ENCODE measurements at places on chromosomes 6 and 20. TPM values are rescaled to one million over a fixed set of nuclear protein-coding genes. Genes with fewer than 3 reads are reported as not detected.

DNA sequence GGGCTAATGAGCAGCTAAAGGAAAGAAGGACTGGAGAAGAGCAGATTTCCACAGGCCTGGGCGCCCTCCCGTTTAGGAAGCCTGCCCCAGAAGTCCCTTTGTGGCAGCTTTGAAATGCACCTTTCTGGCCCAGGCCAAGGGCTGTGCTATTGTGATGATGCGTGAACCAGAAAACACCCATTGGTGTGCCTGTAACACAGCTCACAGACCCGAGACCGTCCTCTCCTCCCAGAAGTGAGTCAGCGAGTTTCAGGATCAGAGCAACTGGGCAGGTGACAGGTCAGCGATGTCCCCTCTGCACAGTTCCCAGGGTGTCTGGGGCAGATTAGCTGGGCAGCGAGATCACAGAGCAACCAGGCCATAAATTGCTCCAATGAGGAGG lies 71.9 kb upstream of the SULF2 start:
- H3K4me1 ChIP-seq = no peaks in the 10 kb centered on the region
- peaks cover 4% of the 10 kb centered on the region for H3K27me3 ChIP-seq
- H3K36me3 ChIP-seq = no peaks in the 10 kb centered on the region
- H3K27ac ChIP-seq = no peak overlapping the region
- DNase-seq = no peak
- no peak overlapping the region for H3K4me3 ChIP-seq

GLP1R gene
- total RNA-seq = not detected

- H3K4me1 ChIP-seq = no peaks in the 10 kb centered on the region
- no peak for DNase-seq
- H3K4me3 ChIP-seq = no peak overlapping the region
These were observed 34.6 kb upstream of the TAGAP start for GRCh38 chr6:159079367-159079766.

DNA sequence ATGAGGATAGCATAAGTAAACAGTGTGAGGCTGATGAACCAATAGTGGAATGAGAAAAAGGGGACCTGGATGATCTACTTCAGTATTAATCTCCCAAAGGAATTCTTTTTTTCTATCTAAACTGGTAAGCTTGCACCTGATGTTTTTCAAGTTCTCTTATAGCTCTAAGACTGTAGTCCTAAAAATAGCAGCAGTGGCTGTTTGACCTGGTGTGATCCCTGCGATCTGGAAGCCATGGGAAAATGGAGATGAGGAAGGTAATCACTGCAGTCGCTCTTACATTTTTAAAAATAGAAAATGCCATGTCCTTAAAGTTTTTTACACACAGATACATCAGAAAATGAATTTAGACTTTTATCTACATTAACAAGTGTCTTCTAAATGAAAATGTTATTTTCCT lies 926.4 kb upstream of the SLC35B3 start:
- no peaks in the 10 kb centered on the region for H3K27me3 ChIP-seq
- H3K36me3 ChIP-seq = no peaks in the 10 kb centered on the region
- peaks cover 8% of the 10 kb centered on the region for H3K4me1 ChIP-seq
- H3K4me3 ChIP-seq = no peak overlapping the region
- DNase-seq = no peak

- no peaks in the 10 kb centered on the region for H3K27me3 ChIP-seq
- peaks cover 70% of the 10 kb centered on the region for H3K4me1 ChIP-seq
- H3K27ac ChIP-seq = peak overlapping the region; percentile 51
These were observed 50.2 kb downstream of the RREB1 start for GRCh38 chr6:7157752-7158616.

- peaks cover 2% of the 10 kb centered on the region for H3K27me3 ChIP-seq
- H3K27ac ChIP-seq = no peak overlapping the region
- no peak overlapping the region for H3K4me3 ChIP-seq
- no peaks in the 10 kb centered on the region for H3K4me1 ChIP-seq
- no peak for DNase-seq
These were observed 57.7 kb downstream of the PPP1R16B start for GRCh38 chr20:38863024-38863851.

OR5V1 gene
- not detected for total RNA-seq

- H3K4me1 ChIP-seq = peaks cover 16% of the 10 kb centered on the region
- DNase-seq = no peak
- H3K4me3 ChIP-seq = no peak overlapping the region
- no peaks in the 10 kb centered on the region for H3K36me3 ChIP-seq
- H3K27ac ChIP-seq = no peak overlapping the region
- H3K27me3 ChIP-seq = no peaks in the 10 kb centered on the region
These were observed 69.0 kb upstream of the BACH2 start for GRCh38 chr6:90365565-90366219.

SIRPB2 gene
- 1.1 TPM for total RNA-seq

- no peak overlapping the region for H3K4me3 ChIP-seq
- H3K4me1 ChIP-seq = peaks cover 54% of the 10 kb centered on the region
- no peaks in the 10 kb centered on the region for H3K27me3 ChIP-seq
- no peak overlapping the region for H3K27ac ChIP-seq
These were observed 42.1 kb downstream of the TRAF3IP2 start for GRCh38 chr6:111563581-111563980.

DNA sequence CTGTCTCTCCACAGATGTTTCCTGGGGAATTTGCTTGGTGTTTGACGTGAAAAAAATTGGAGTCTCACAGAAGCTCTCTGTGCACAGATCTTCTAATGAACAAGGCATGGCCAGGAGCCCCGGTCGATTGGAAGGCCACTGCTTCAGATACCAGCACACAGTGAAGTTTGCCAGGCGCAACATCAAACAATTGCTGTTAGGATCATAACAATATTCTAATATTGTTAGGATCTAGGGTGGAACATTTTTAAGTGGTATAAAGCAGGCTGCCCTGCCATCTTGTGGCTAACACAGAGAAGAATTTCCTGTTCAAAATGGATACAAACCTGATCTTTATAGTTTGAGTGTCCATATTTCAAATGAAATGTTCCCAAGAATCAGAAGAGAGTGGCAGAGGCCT lies 64.1 kb downstream of the C6orf118 start:
- H3K27me3 ChIP-seq = no peaks in the 10 kb centered on the region
- peak overlapping the region; percentile 7 for H3K4me3 ChIP-seq
- DNase-seq = no peak
- no peak overlapping the region for H3K27ac ChIP-seq

DST gene
- 330 TPM for total RNA-seq

EYA4 gene
- 39.0 TPM for total RNA-seq

ANKRD60 gene
- total RNA-seq = not detected

DNA sequence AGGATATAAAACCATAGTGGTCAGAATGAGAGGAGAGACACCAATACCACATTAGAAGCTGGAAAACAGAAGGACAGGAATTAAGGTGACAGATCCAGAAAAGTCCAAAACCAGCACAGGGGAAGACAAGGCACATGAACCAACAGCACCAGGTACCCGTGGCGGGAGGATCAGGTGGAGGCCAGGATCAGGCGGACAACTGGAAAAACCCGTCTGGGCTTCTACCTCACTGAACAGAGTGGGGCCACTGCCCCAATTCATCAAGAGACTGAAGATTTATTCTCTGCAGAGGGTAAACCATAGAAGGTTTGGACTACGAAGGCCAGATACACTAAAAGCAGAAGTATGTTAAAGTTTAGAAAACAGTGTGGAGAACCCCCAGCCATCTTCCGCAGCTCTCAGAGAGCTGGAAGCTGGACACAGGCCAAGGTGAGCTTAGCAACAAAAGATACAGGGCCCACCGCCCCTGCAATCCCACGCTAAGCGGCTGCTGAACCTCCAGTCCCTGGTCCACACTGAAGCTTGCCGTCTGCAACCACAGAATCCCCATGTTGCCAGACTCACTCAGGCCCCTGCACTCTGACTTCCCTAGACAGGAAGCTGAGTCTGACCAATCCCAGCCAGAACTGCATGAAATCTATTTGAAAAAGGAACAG lies 29.9 kb downstream of the ABHD12 start:
- H3K4me3 ChIP-seq = no peak overlapping the region
- H3K4me1 ChIP-seq = no peaks in the 10 kb centered on the region
- no peak for DNase-seq
- no peaks in the 10 kb centered on the region for H3K36me3 ChIP-seq

DNA sequence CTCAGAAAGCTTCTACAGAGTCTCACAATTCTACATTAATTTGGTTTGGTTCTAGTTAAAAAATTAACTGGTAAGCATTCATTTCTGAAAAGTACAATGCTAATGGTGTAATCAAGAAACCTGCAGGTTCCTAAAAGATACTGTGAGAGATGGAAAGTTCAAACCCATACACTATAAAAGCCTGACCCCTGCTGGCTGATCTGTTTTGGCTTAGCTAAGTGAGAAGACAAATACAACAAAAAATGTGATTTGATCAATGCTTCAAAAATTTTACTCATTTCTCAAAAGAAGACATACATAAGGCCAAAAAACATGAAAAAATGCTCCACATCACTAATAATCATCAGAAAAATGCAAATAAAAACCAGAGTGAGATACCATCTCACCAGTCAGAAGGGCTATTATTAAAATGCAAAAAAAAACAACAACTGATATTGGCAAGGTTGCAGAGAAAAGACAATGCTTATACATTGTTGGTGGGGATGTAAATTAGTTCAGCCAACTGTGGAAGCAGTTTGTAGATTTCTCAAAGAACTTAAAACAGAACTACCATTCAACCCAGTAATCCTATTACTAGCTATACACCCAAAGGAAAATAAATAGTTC lies 102.8 kb downstream of the MOXD1 start:
- H3K4me3 ChIP-seq = no peak overlapping the region
- no peaks in the 10 kb centered on the region for H3K36me3 ChIP-seq

DNA sequence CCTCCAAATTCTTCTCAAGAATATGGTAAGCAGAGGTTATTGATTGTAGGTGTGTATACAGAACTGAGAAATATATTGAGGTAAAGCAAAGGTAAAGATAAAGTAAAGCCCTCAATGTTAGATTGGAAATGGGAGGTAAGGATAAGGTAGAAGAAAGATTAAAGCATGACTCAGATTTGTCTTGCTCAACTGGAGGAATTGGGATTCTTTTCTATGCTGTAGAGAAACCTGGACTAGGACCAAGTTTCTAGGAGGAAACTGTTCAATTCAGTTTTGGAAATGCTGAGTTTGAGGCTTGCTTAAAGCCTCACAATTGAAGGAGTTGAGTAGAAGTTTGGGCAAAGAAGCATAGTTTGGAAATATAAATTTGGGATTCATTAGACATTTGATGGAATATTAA lies 634.0 kb upstream of the PTCHD4 start:
- no peak for DNase-seq
- H3K27ac ChIP-seq = no peak overlapping the region
- no peaks in the 10 kb centered on the region for H3K4me1 ChIP-seq
- H3K4me3 ChIP-seq = no peak overlapping the region

- no peaks in the 10 kb centered on the region for H3K27me3 ChIP-seq
- H3K4me1 ChIP-seq = peaks cover 42% of the 10 kb centered on the region
These were observed 98.2 kb upstream of the HDGFL1 start for GRCh38 chr6:22471132-22471690.

NR2E1 gene
- total RNA-seq = not detected

DNA sequence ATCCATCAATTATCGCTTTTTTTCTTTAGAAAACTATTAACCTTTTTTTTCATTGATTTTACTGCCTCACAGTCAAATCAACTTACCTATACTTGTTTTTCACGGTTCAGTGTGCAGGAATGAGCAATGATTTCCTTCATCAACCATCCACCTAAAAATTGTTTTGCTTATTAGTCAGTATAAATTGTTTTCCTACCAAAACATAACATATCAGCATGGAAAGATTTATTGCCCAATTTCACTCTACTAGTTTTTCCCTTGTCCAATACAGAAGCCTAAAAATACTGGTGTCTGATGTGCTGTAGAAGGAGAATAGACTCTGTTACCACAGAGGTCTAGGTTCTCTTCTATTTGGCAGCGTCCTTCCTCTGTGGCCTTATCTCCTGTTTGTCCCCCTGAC lies 558.2 kb upstream of the CITED2 start:
- no peak overlapping the region for H3K27ac ChIP-seq
- no peaks in the 10 kb centered on the region for H3K36me3 ChIP-seq
- no peak overlapping the region for H3K4me3 ChIP-seq
- H3K27me3 ChIP-seq = no peaks in the 10 kb centered on the region
- DNase-seq = no peak
- no peaks in the 10 kb centered on the region for H3K4me1 ChIP-seq

- no peak for DNase-seq
- H3K27me3 ChIP-seq = no peaks in the 10 kb centered on the region
- H3K27ac ChIP-seq = no peak overlapping the region
- no peak overlapping the region for H3K4me3 ChIP-seq
- H3K4me1 ChIP-seq = no peaks in the 10 kb centered on the region
- no peaks in the 10 kb centered on the region for H3K36me3 ChIP-seq
These were observed 114.7 kb downstream of the EDN3 start for GRCh38 chr20:59414936-59415623.

- H3K36me3 ChIP-seq = no peaks in the 10 kb centered on the region
- peaks cover 3% of the 10 kb centered on the region for H3K27me3 ChIP-seq
- no peak overlapping the region for H3K4me3 ChIP-seq
- no peak overlapping the region for H3K27ac ChIP-seq
- no peaks in the 10 kb centered on the region for H3K4me1 ChIP-seq
These were observed 20.3 kb upstream of the SYNDIG1 start for GRCh38 chr20:24449026-24449720.

DNA sequence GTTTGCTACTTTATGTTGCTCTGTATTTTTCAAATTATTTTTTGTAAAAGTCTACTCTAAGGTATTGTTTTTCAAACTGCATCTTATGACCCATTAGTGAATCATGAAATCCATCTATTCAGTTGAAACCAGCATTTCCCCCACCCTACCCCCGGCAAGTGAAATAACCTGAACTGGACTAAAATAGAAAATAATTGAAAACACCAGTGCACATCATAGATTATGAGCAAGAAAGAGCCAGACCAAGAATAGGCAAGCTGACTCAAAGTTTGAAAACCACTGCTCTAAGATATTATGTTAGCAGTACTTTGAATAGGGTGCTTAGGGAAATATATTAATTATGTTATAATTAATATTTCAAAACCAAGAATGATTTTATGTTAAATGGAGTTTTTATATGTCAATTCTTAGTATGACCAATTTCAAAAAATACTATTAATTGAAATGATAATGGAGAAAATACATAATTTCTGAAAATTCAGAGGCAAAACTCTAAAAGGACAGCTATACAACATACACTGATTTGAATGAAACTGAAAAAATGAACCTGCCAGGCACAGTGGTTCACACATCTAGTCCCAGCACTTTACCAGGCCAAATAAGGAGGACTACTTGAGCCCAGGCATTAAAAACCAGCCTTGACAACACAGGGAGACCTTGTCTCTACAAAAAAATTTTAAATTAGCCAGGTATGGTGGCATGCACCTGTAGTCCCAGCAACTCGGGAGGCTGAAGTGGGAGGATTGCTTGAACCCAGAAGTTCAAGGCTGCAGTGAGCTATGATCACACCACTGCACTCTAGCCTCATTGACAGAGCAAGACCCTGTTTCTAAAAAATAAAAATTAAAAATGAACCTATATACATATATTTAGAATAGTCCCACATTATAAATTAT lies 112.0 kb downstream of the CDK19 start:
- no peaks in the 10 kb centered on the region for H3K36me3 ChIP-seq
- H3K27ac ChIP-seq = no peak overlapping the region
- no peak overlapping the region for H3K4me3 ChIP-seq
- DNase-seq = no peak
- no peaks in the 10 kb centered on the region for H3K4me1 ChIP-seq
- H3K27me3 ChIP-seq = no peaks in the 10 kb centered on the region

OR12D3 gene
- total RNA-seq = not detected

RTF2 gene
- total RNA-seq = 89.0 TPM

SLC22A16 gene
- total RNA-seq = not detected

- no peaks in the 10 kb centered on the region for H3K4me1 ChIP-seq
- no peak overlapping the region for H3K4me3 ChIP-seq
- no peaks in the 10 kb centered on the region for H3K36me3 ChIP-seq
These were observed 46.0 kb upstream of the HINT3 start for GRCh38 chr6:125910527-125910926.

HLA-DOB gene
- not detected for total RNA-seq

CLDN20 gene
- not detected for total RNA-seq

TJAP1 gene
- 36.8 TPM for total RNA-seq

RIOK1 gene
- total RNA-seq = 8.5 TPM

Data from psoas muscle (tissue), 8 donors.